ENCODE measurements at places on chromosomes 7 and 10.
A peak's percentile ranks its signal among the peaks of the same experiment; 100 is the strongest.

DNA sequence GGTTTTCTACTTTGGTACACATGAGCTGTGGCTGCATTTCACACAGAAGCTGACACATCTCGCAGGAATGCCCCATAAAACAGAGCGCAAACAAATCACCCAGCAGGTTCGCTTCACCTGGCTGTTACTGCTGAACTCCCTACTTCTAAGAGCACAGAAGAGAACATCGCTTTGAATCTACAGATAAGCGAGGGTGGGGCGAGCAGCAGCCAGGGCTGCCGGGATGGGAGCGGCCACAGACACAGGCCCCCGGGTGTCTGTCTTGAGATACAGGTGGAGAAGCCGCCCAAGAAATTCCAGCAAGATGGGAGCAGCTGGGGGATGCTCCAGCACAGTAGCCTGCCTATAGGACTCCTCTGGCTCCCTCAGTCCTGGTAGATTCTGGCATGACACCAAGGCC is 27.4 kb downstream of the OGDHL start:
- no peak for DNase-seq

- DNase-seq = no peak
Observed at GRCh38 chr7:17105701-17106100, 192.8 kb upstream of the AHR start.

DNA sequence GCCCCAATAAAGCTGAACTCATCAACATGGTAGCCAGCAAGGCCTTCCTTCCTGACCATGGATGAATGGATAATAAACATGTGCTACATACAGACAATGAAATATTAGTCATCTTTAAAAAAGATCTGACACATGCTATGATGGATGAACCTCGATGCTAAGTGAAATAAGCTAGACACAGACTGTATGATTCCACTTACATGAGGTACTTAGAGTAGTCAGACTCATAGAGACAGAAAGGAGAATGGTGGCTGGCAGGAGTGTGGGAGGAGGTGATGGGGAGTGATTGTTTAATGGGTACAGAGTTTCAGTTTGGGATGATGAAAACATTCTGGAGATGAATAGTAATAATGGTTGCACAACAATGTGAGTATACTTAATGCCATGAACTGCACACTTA is 114.1 kb upstream of the SORCS3 start:
- no peak for DNase-seq

DNA sequence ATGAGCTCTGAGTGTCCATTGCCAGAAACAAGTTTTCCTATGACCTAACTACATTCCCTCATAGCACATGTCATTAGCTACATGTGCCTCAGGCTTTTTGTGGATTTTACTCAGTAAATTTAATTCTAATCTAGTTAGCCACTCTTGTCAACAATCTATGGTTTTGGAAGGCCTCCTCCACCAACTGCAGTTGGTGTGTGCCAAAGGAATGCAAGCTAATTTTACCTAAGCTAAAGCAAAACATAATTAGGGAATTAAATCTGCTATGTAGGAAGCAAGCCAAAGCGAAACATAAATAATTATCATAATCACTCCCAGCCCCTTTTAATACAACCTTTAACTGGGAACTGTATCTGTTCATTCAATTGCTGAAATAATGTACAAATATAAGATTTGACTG is 3.5 kb upstream of the CTTNBP2 start:
- DNase-seq = no peak

- DNase-seq = peak; percentile 28
Observed at GRCh38 chr7:130822642-130823041, 88.6 kb upstream of the KLF14 start.
